Cerebellar cortex (tissue), 1 donor: ENCODE measurements at places on chromosomes 4 and X.

- DNase-seq = no peak
Measured at GRCh38 chr4:169628579-169628978, 8.2 kb downstream of the CLCN3 start.

DNA sequence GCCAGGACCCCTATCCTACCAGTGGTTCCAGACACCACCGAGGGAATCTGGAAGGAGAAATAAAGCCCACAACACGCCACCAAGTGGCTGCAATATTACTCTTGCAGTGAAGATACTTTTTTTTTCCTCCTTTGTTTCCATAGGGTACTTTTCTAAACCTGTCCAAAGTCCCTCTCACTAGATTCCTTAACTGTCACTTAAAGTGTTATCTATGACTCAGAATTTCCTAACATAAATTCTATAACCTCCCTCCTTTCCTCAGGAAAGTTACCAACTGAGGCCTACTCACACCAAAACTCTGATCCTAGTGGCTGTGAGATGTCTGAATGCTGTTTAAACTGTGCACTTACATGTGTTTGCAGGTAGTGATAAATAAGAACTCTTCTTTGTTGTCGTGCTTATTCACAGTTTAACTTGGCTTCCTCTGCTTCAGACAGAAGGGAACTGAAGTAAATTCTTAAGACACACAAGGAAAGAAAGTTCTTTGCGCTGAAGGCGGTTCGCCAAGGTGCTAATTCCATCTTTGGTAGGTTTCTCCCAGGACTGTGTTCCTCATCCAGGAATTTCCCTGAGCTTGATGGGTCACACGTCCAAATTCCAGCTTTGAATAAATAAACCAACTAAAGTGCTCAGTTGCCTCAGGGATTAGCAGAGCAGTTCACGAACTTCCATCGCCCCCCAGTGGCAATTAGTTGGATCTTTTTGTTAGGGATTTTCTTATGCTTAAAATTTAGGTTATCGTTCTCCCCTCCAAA lies 10.7 kb upstream of the HCCS start:
- DNase-seq = peak; percentile 18

DNA sequence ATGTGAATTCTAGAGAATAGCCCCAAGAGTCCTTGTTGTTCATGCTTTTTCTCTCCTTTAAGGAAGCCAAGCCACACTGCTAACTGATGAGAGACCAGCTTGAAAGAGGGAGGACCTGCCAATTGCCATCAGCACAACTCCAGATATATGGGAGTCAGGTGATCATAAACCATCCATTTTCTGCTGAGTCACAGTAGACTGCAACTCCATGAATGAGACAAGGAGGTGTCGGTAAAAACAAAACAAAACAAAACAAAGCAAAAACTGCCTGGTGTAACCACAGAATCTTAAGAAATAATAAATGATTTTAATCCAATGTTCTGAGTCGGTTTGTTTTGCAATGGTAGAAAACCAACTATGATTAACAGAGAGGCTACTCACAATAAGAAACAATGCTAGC lies 837.3 kb downstream of the PCDH7 start:
- no peak for DNase-seq

DNA sequence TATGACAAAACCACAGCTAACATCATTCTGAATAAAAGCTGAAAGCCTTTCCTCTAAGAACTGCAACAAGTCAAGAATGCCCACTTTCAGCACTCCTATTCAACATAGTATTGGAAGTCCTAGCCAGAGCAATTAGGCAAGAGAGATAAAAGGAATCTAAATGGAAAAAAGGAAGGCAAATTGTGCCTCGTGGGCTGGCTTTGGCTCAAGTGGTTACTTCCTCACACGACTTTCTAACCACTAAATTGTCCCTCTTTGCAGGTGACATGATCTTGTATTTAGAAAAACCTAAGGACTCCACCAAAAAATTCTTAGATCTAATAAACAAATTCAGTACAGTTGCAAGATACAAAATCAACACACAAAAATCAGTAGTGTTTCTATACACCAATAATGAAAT lies 57.2 kb downstream of the SCML2 start:
- no peak for DNase-seq
